AML-193 (cell line): ENCODE measurements at places on chromosomes 2 and 18.
A peak's percentile ranks its signal among the peaks of the same experiment; 100 is the strongest.

DNA sequence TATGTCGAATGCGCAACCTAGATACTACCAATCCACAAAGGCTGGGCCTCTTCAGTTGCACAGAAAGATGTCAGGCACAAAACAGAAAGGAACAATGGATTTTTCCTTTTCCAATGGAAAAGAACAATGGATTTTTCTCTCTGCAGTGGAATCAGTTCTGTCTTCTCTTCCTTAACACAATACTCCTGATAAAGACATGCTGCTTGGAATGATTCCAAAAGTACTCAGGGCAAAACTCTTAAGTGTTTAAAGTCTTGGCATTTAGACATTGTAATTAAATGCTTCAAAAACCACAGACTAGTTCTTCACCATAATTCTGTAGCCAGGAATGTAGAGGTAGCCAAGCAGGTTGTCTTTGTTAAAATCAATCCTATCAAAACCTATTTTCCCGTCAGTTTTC is 46.7 kb upstream of the FLACC1 start:
- no peak for DNase-seq

DNA sequence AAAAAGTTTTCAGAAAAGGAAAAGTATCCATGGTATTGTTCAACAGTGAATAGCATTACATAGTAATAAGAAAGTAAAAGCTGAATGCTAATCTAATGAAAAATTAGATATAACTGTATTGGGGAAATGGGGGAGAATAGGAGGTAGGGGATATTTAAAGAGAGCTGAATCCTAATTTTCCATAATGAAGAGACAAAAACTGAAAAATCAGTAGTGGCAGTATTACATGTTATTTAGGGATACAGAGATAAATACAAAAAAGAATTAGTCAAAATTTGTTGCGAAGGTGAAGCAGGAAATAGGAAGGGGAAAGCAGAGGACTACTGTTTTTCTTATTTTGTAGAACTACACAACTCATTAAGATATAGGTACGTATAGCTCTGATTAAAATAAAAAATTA is 9.1 kb downstream of the TANK start:
- no peak for DNase-seq

GRCh38 chr2:27379836-27380625 is 503 bp downstream of the ZNF513 start:
- no peak for DNase-seq

DNA sequence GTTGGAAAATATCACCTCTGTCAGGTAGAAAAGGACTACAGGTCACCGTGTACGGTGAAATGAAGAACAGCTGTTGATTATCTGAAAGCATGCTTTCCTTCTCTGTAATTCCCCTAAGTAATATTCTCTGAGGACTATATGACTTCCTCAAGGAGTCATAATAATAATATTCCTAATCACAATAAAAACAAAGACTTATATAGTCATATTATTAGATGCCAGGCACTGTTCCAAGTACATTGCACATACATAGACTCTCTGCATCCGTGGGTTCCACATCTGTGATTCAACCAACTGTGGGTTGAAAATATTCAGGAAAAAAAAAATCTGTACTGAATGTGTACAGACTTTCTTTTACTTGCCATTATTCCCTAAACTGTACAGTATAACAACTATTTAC is 512.4 kb upstream of the ID2 start:
- DNase-seq: no peak

DNA sequence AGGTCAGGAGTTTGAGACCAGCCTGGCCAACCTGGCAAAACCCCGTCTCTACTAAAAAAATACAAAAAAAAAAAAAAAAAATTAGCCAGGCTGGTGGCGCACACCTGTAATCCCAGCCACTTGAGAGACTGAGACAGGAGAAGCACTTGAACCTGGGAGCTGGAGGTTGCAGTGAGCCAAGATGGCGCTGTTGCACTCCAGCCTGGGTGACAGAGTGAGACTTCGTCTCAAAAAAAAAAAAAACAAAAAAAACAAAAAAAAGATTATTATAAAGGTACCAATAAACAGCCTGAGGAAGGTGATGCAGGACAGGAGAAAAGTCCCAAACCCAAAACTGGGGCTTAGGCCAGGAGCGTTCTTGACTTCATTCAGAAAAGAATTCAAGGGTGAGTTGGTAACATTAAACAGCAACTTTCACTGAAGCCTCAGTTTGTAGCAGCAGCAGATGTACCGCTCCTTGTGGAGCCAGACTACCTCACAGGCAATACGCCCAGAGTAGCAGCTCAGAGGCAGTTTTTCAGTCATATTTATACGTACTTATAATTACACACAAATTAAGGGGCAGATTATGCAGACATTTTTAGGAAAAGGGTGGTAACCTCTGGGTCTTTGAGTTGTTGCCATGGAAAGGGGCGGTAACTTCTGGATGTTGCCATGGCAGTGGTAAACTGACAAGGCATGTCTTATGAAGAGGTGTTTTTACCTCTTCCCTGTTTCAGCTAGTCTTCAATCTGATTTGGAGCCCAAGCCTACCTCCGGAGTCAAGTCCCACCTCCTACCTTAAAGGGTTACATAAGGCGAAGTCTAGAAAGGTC is 1596.6 kb upstream of the CELF4 start:
- no peak for DNase-seq

DNA sequence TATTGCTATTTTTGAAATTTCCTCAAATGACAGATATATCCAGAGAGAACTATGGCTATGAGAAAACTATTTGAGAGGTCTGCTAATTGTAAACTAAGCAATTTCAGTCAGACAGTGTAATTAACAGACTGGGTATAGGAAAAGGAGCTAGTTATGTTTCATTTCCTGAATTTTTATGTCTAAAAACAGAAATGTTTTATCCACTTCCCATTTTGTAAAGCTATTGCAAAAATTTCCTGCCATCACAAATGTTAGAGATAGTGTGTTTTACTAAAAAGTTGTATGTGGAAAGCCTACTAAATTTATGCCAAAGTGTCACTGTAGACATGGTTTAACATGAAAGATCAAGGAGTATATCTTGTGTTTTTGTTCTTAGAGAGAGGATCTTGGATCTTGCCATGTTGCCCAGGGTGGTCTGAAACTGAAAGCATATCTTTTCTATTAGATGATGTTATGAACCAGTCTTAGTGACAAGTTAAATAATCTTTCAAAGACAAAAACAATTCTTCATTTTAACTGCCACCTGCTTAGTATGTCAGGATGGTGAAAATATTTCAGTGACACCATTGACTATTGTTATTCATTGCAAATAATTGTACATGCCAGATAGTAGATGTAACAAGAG is 40.5 kb upstream of the ITPRID2 start:
- peak; percentile 36 for DNase-seq

- DNase-seq: no peak
Measured at GRCh38 chr2:38554973-38555595, 47.6 kb downstream of the HNRNPLL start.

DNA sequence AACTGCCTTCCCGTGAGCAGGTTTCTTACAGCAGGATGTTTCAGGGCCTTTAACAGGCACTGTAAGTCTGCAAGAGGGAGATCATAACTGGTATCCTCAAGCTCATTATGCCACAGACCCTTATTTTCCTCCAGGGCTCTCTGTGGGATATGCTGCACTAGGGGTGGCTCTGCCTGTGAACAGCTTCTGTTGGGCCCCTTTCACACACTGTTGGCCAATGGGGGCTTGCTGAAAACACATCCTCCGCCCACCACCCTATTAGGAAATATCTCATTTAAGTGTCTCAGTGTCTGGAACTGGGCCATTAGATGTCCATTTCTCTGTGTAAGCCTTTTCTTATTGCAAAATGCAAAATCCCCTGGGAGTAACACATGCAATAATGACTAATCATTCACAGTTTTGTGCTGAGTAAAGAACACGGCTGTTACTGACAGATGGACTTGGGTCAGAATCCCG is 414.3 kb upstream of the HS6ST1 start:
- peak; percentile 77 for DNase-seq

- DNase-seq: no peak
Measured at GRCh38 chr2:79860228-79861058, 347.6 kb downstream of the CTNNA2 start.

GRCh38 chr2:37919631-37920032 is 5.5 kb upstream of the RMDN2 start:
- DNase-seq: no peak

DNA sequence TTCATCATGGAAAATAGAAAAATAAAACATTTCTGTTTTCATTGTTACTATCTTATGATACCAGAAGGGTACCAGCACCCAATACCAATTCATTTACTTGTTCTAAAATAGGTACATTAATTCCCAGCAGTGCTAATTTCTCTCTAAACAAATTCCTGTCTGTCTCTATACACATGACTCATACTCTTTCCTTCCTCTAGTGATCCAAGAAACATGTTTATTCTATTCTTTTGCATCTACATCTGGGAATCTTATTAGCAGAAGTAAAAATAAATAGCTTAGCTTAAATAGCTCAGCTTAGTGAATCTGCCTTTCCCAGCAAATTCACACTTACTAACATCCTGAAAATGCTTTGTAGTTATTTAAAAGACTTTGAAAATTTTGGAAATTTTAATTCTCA is 84.5 kb upstream of the MAPRE2 start:
- no peak for DNase-seq

DNA sequence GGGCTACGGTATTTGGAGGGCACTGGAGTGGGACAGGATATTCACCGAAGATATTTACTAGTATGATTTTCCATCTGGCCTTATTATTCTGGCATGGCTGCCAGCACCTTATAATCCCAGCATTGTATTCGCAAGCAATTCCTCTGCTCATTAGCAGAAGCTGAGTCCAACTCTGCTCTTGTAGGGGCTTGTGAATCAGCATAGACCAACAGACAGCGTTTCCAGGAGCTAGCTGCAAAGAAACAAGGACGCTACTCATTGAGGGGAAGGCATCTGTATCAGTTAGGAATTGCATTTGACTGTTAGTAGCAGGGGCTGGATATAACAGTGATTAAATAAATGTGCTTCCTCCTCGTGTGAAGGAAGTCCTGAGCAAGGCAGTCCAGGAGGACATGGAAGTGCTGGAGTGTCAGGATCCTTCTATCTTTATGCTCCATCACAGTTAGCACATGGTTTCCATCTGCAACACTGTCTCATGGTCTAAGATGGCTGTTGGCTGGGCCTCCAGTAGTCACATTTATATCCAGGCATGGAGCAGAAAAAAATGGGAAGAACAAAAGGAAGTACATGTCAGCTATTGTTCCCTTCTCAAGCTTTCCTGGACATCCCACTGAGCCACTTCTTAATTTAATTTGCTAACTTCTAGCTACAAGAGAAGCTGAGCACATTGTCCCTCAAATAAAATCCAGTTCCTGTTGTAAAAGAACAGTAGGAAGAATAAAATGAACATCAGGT is 214.1 kb downstream of the C1D start:
- DNase-seq: no peak

DNA sequence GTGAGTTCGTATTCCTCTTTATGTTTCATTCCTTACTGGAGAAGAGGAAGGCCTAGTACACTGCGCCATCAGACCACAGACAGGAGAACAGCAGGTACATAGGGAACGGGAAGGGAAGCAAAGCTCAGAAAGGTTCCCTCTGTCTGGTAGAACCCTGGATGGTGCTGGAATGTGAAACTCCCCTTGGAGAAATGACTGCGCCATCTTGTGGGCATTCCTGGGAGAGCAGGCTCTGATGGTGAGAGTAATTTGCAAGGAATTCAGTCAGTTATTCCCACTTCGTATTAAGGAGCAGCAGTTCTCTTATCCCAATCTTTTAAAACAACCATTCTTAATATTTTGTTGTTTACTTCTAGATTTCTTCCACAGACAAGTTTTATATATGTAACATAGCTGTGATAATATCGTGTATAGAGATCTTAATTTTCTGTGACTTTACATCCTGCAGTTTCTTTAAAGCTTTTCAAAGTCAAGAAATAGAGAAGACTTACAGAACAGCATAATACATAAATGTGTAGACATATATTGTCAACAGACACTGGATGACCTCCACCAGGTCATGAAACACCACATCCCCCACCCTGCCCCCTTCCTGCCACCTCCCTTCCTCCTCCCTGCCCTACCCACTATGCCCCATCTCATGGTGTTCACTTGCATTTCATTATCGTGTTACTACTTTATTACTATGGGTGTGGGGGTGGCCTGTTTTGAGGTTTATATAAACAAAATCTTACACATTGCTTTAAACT is 83.9 kb downstream of the ARHGEF4 start:
- DNase-seq: peak; percentile 32

- no peak for DNase-seq
Measured at GRCh38 chr18:2901423-2901985, 54.7 kb downstream of the EMILIN2 start.

DNA sequence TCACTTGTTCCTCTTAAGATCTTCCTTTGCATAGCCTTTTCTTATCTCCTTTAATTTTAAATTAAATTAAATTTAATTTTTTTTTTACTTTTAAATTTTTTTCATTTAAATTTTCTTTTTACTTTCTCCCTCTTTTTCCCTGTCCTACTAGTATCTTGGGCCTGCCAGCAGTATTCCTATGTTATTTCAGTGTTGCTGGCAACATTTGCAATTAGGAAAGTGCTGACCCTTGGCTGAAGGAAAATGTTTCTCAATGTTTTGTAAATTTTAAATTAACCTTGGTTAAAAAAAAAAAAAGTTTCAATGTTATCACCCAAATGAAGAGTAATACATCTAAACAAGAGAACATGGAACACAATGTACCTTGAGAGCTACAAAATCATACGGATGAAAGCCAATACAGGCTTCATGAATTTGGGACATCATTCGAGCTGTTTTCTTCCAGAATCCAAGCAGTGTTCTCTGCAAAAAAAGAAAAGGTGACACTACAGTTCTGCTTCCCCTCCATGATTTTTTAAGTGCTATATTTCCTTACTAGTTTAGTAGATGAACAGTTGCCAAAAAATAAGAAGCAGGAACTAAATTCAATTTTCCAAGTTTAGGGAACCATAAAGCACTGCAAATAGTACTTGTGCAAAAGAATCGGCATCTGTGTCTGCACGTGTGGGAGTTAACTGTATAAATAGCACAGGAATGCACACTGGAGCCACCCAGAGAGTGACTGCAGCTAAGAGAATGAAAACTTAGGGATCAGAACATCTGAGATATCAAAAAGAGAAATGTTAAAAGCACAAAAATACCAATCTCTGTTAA is 55.8 kb downstream of the ICA1L start:
- DNase-seq: no peak

GRCh38 chr18:59996370-59996966 is 96.7 kb downstream of the PMAIP1 start:
- no peak for DNase-seq
